NCI-H82 (cell line): ENCODE measurements at places on chromosomes 16 and 17.

DNA sequence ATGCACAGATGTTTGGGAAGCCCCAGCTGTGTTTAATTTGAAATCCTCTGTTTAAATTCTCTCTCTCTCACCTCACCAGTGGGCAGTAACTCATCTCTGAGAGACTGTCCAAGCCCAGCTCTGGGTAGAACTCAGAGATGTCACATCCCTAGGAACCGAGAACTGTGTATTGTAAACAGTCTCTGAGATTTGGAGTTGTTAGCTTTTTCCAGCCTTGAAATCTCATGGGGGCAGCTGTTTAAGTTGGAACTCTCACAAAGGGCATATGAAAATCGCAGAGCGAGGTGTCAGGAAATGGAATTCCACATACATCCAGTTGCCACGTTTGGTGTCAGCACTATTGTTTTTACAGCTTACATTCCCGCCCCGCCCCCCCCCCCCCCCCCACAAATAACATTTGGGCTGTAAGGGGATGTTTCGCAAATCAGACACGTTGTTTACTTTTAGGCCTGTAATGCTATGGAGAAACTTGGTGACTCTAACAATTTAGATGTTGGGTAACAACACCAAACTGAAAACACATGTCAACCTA, 34.3 kb downstream of the VPS35L start:
- DNase-seq, result no peak

- no peak for DNase-seq
These were observed 7.7 kb downstream of the CENPN start for GRCh38 chr16:81014672-81015071.

DNA sequence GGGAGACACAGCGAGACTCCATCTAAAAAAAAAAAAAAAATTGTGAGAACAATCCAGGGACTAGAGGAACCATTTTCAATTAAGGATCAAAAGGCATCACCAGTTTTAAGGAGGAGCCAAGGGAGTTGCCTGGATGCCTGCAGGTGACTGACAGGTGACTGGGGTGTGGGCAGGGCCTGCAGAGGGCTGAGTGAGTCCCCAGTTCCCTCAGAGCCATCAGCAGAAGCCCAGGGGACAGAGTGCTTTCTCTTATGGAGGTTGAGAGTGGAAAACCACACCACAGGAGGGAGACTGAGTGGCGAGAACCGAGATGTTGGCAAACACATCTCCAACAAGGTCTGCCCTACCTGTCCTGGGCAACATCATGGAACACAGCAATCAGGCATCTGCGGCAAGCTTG, 27.1 kb upstream of the CREBBP start:
- no peak for DNase-seq

DNA sequence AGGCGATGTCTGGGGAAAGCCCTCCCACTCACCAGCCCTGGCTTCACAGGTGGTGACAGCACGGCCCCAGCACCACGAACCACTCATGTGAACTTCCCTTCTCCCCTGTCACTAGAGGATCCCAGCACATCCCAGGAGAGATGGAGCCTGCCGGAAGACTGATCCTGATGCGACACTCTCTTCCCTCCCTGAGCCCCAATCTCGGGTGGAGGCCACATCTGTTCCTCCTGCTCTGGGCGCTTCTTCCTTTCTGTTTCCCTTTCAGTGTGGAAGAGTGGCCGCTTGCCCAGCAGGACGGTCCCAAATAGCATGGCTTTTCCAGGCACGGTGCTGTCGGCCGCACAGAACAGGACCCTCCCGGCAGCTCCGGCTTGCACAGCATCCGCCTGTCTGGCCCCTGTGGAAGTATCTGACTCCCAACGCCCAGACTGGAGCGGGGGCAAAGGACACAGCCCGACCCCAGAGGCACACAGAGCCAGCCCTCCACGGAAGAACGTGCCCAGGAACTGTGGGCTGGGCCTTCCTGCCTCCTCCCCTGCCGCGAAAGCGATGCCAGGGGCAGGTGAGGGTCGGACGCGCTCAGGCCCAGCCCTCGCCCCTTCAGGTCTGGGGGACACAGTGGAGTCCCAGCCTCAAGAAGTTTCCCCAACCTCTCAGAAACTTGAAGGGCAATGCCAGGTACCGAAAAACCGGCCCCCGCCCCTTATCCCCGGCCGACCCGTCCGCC, 37.6 kb downstream of the CBFA2T3 start:
- no peak for DNase-seq

DNA sequence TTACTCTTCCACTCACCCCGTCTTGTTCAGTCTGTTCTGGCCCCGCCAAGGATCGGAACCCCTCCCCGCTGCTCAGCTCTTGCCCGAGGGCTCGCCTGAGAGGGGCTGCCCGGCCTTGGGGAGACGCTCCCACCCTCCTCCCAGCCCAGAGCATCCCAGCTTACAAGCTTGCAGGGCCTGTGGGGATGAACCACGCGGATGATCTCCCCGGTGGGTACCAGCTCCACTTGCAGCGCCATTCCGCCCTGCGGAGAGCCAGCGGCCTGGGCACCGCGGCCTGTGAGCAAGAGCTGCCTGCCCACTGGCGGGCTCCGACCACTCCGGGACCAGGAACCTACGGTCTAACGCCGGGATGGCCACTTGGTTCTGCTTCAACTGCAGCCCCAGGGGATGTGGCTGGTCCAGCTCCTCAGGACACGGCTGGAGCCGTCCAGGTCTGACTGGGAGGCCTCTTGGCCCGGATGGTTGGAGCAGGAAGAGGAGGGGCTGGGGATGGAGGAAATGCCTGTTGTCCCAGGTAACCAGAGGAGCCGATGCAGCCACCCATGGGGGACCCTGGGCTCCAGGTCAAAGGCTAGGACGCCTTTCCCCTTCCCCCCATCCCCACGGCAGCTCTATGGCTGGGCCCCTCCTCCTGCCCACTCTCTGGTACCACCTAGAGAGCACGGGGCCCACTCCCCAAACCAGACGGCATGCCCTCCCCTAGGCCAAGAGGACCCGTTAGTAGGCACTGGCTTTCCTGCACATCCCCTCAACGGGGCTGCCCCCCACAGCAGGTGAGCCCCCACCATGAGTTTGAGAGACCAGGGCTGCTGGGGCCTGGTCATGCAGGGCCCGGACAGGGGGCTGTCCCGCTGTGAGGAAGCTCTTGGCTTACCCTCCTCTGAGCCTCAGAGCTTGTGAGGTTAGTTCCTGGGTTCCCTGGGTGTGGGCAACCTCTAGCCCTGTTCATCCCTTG, at the start of gene MYO1C:
Gene MYO1C, minus strand, starts transcription at position 438 of the 958 bp plus-strand sequence. Its CDS starts 199 bp downstream, at position 239.
- DNase-seq, result no peak

DNA sequence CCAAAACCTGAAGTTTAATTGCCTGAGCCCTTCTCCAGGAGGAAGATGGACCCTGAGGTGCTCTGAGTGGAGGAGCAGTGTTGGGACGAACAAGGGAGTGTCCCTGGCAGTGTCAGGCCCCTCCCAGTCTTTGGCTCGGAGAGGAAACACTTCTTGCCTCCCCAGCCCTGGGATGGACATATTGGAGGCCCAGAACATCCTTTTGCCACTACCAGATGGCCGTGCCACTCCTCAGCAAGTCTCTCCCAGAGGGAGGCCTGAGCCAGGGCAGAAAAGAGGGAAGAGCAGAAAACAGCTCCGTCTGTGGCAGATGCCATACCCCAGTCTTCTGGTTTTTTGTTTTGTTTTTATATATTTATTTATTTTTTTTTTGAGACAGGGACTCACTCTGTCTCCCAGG, 91.5 kb upstream of the CRHR1 start:
- DNase-seq, result no peak

DNA sequence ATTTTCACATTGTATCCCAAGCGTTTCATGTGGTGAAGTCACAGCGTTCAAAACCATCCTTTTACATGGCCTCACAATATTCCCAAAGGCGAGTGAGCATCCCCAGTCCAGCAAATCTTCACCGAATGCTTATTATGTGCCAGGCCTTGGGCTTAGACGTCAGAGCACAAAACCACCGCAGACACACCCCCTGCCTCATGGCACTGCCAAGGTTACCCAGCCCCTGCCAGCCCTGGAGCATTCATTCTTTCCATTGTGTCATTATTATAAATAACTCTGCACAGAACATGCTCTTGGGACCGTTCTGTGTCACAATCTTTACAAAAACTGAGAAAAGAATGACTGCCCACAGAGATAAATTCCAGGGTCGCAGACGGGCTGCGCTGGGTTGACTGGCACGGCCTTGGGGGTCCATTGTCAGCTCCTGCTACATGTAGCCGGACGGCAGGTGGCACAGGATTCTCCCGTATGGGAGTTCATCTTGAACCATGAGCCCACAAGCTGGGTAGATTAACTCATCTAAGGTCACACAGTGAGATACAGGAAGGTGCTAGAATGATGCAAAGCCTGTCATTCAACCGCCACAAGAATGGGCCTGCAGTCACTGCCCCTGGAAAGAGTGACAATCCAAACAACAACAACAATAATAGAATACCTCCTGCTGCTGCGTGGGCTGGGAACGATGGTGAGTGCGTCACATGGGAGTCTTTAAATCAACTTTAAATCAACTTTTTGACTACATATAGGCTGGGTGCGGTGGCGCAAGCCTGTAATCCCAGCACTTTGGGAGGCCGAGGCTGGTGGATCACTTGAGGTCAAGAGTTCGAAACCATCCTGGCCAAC, 4.5 kb upstream of the NECAB2 start:
- DNase-seq, result no peak

GRCh38 chr17:47924785-47925677, 16.3 kb upstream of the PNPO start:
- no peak for DNase-seq

DNA sequence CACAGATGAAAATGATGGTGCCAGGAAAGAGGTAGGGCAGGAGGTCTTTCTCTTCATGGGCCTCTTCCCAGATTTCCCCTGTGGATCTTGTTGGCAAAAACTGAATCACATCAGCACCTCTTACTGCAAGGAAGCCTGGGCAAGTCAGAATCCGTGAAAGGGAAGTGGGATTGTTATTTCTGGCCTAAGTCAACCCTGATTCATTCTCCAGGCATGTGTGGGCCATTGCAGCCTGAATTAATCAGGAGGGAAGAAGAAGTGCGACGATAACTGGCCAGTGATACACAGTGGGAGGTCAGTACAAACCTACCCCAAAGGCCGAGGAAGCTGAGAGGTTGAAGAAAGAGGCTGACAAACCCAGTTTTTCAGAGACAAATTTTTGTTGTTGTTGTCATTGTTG, 17.9 kb upstream of the NSMCE1 start:
- DNase-seq, result no peak

DNA sequence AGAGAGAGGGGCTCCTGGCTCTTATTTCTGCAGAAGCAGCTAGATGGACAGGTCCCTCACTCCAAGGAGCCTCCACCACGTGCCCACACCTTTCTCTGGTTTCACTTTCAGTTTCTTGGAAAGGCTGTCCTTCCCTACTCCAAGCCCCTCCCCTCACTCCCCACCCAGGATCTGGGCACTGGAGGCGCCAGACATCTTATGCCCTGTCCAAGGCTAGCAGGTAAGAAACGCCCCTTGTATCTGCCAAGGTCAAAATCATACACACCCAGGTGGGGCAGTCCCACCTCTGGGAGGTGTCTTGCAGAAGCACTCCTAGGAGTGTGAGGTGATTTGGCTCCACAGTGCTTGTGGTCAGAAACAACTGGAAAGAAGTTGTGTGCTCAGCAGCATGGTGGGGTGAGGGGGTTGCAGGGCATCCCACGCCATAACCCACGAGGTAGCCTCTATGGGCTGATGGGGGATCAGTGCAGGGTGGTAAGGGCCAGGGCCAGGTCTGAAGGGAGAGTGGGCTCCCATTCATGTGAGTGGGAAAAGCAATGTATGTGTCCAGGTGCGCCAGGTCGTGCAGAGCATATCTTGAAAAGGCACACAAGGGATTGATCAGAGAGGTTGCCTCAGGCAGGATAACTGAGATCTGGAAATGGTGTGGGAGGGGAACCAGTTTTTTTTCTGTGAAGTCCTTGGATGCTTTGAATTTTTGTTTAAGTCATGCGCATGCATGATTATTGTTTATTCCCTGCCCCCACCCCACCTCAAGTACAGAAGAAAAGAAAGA, 31.8 kb upstream of the PRM1 start:
- DNase-seq, result no peak

- DNase-seq, result no peak
These were observed 820.2 kb downstream of the KCNJ18 start for GRCh38 chr17:22512506-22512905.

GRCh38 chr16:15833541-15833940, 23.3 kb downstream of the MYH11 start:
- DNase-seq, result no peak
